ENCODE measurements at places on chromosomes 6 and 20.

- DNase-seq = peak; percentile 44
Observed at GRCh38 chr6:138001750-138002349, 105.4 kb downstream of the PERP start.

DNA sequence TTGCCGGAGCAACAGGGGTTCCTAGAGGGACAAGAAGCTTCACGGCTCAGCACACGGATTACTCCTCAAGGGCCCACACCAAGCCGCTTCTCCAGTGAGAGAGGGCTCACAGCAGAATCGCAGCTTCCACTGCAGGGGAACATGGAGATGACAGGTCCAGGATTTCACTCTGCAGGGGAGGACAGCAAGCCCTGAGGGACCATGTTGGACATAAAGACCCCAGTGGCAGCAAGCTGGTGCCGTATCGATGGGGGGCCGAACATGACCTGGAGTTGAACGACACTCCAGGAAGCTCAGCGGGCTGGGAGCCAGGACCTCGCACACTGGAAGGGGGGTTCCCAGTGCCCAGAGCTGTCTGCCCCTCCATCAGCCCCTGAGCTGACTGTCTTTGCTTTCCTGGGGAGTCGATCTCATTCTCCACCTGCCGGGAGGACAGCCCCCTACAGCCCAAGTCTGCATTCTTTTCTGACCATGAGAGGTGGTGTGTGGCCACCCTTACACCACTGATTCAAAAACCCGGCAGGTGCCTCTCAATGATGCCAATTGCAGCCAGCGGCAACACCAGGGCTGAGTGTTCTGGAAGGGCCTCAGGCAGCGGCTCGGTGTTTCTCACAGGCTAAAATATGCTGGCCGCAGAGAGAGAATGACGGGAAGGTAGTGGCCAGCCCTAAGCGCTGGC lies 194.5 kb upstream of the CDH4 start:
- no peak for DNase-seq

GRCh38 chr6:132361101-132361500 lies 40.2 kb downstream of the MOXD1 start:
- no peak for DNase-seq

- no peak for DNase-seq
Observed at GRCh38 chr20:54397292-54398140, 77.9 kb upstream of the DOK5 start.

DNA sequence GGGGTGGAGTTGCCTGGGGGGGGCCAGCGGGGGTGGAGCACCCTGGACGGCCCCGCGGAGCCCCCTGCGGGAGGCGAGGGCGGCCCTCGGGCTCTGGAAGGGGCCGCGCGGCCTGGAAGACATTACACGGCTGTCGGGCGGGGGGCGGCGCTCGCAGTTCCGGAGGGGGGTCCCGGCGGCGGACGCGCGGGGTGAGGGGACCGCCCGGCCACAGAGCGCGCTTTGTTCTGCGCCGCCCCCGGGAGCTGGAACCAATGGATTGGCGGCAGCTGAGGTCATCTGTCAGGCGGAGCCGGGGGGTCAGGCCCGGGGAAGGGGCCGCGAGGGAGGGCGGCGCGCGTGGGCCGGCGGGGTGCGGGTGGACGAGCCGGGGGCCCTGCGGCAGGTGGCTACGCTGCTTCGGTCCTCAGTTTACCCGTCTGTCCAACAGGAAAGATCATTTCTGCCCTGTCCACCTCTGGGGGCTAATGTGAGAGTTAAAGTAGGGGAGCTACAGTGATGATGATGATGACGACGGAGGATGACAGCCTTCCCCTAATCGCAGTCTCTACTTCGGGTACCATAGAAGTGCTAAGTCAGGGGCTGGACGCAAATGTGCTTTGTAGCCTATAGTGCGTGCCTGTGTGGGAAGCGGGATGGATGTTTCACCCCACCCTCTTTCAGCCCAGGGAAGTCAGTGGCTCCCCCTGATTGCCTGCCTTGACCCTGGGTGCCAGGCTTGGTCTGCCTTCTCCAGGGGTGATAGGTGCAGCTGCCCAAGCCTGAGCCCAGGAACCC lies 10.4 kb downstream of the SRXN1 start:
- peak; percentile 69 for DNase-seq

- DNase-seq = peak; percentile 99
Observed at GRCh38 chr20:10603971-10604864, 69.6 kb downstream of the JAG1 start.

- DNase-seq = no peak
Observed at GRCh38 chr6:162685586-162685985, 42.0 kb downstream of the PRKN start.

DNA sequence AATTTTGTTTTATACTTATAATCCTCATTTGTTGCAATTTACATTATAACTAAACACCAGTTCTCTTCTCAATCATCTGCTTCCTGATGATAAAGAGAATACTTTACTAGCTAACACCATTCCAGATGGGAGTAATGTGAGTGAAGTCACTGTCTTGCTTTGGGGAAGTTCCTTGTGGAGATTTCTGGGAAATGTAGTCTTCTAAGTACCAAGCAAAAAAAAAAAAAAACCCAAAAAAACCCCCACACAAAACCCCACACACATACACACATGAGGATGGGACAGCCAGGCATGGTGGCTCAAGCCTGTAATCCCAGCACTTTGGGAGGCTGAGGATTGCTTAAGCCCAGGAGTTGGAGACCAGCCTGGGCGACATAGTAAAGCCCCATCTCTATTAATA lies 2.2 kb upstream of the SNPH start:
- DNase-seq = no peak

DNA sequence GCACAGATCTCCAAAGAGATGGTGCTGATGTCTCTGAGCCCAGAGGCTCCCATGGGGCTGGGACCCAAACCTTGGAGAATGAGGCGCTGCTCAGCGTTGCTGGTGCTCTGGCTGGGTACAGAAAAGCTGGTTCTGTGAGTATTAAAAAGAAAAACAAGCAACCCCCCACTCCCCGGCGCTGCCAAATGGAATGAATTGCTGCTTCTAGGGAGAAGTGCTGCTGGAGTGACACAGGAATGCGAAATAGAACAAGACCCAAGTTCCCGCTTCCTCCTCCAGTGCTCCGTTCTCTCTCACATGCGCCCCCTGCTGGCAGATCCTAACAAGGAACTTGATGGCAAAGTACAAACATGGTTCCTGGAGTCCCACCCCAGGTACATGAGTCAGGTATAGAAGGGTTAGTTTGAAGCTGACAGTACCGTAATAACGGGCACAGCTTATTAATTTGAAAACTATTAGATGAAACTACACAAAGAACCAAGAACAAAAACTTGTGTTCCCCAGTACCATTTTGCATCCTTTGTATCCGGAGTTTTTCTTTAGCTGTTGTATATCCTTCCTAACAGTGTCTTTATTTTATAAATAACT lies 2.1 kb upstream of the DDX27 start:
- peak; percentile 96 for DNase-seq

DNA sequence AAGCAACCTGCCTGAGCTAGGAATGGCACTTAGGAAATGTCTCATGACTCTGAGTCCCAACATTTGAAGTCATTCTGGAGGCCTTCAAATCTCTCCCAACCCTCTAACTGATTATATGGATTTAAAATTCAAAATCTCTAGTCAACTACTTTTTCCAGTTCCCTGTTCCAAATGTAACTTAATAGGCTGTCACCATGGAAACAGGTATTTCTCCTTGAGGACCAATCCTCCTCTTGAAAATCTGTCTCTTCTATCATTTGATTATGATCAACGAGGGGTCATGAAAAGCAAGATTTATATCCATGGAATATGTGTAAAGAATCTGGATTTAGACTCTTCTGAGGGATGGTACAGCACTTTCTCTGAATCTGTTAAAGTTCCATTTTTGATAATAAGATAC lies 127.3 kb upstream of the DTNBP1 start:
- no peak for DNase-seq

- no peak for DNase-seq
Observed at GRCh38 chr20:13006825-13007224, 1.9 kb upstream of the SPTLC3 start.

DNA sequence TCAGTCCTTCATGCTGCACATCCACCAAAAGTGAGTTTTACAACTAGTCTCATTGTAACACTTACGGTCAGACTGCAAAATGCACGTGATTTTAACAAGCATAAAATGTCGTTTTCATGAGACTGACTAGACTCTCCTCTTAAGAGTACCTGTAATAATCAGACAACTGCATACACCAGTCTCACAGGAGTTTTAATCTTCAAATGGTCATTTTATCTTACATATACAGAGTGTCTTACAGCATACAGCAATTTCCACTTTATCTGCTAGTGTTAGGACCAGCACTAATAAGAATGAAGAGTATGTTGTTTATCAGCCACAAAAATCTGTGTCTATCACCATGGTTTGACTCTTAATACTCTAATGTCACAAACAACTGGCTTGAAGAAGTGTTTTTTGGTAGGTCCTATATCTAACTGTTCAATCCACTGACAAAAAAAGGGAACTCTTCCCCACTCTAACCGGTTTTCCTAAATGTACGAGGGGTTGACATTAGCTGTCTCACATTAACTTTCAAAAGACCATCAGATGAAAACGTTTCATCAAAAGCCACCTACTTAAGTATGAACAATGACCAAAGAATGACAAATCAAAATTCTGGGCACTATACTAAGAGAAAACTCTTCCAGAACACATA lies 1.5 kb upstream of the ASF1A start:
- DNase-seq = no peak

Data from HepG2 (cell line).